ENCODE measurements at places on chromosomes 5 and 9.

DNA sequence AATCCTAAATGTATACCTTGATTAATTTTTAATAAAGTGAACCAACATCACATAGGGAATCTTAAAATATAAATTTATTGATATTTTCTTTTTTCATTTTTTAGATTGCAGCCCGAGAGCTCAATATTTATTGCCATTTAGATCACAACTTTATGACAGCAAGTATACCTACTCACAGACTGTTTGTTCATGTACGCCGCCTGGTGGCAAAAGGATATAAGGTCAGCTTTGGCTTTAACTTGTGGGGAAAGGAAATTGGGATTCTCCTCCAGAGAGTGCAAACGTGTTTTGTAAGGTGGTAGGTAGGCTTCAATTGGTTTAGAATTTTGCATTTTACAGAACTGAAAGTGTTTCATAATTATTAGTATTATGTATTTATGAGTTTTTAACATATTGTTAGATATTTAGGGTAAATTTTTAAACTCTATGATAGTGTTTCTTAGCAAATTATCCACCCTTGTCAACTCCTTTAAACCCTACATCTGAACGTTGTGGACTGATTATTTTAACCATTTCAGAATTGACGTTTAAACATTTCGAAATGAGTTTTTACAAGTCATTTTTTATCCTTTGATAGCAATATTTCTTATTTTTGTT lies 17.5 kb upstream of the DHFR start:
- peak; percentile 14 for DNase-seq

DNA sequence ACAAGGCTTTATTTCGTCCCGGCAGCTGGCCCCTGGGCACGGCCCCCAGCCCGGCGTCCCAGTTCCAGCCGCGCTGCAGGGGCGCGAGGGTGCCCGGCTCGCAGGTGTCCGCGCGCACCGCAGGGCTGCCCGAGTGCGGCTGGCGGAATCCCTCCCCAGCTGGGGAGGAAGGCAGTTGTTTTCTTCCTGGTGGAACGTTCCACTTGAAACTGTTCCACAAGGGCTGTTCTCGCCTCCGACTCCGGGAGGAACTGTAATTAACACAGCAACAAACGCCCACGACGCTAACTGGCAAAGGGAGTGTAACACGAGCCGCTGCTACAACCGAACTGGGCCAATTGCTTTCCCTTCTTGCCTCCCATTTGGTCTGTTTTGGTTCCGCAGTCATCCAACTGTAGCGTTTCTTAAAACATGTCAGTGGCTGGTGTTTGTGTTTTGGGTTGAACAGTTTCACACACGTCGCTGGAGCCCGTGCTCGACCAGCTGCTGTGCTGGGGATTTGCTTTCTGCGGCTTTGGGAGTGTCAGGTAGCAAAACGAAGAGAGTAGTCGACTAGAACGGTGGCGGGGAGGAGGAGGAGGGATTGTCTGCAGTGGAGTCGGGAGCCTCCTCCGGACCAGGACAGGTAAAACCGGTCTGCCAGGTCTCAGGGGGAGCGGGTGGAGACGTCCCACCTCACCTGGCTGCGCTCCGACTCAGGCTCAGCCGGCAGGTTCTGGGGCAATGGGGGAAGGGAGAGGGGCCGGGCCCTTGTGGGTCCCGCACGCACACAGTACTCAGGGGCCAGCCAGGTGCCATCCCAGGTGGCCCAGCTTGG lies 131.6 kb upstream of the NIPBL start:
- no peak for DNase-seq

- DNase-seq: no peak
These were observed 51.1 kb downstream of the ENC1 start for GRCh38 chr5:74589204-74590056.

DNA sequence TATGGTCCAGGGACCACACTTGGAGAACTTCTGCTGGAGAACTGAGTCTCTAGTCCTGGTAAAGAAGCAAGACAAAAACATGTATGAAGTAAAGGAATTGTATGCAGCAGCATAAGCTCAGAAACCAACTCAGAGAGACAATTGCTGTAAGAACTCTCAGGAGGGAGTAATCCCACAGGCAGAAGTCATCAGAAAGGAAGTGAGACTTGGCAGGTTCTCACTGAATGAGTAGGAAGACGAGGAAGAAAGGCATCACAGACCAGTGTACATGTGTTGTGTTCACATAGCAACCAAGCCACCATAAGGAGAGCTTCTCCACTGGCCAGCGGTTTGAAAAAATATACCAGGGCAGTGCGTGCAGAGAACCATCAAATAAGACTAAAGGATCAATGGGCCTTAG lies 57.9 kb upstream of the FST start:
- DNase-seq: no peak

DNA sequence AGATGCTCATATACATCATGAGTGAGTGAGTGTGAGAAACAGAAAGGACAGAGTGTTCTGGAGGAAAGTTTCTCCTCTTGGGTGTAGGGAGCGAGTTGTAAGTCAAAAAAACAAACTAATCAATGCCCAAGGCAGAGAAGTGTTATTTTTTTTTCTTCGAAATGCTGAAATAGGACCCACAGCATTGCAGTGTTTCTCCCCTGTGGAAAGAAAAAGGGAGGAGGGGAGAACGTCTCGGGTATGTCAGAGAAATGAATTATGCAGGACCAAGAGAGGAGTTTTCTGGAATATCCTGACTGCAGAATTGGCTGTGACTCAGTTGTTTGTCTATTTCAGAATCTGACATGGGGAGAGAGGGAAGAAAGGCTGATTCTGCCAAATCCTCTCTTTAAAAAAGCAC lies 337.9 kb upstream of the RFX3 start:
- DNase-seq: no peak

DNA sequence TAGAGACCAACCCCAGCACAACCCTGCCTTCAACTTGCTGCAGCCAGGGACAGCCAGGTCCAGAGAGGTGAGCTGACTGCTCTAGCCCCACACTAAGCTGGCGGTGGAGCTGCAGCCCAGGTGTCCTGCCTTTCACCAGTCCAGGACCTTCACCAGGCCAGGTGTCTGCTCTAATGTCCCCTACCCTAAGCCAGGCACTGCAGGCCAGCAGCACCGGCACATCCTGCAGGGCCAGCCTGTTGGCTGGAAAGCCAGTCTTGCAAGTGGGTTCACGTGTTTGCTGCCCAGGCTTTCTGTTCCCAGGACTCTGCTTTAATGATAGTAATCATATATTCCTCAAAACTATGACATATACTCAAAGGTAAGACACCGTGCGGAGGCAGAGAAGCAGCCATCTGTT lies 5.5 kb downstream of the SHC3 start:
- no peak for DNase-seq

- peak; percentile 78 for DNase-seq
These were observed 16.3 kb upstream of the SEMA5A start for GRCh38 chr5:9562141-9562540.

DNA sequence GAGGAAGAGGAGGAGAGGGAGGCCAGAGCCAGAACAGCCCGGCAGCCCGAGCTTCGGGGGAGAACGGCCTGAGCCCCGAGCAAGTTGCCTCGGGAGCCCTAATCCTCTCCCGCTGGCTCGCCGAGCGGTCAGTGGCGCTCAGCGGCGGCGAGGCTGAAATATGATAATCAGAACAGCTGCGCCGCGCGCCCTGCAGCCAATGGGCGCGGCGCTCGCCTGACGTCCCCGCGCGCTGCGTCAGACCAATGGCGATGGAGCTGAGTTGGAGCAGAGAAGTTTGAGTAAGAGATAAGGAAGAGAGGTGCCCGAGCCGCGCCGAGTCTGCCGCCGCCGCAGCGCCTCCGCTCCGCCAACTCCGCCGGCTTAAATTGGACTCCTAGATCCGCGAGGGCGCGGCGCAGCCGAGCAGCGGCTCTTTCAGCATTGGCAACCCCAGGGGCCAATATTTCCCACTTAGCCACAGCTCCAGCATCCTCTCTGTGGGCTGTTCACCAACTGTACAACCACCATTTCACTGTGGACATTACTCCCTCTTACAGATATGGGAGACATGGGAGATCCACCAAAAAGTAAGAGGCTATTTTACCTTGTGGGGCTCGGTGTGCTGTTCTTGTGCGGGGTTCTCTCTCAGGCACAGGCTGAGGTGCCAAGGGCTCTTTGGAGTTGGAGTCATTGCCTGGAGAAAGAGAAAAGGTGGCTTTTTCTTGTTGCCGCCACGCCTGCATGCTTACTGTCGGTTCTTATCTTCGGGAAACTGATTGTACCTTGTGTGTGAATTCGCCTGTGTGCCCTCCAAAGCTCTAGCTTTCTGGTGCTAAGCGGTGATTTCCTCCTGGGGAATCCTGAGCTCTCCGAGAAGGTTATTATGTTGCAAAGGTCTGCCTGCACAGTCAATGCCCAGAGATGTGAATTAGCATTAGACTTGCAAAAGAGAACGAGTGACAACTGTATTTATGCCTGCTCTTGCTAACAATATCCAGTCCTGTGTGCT lies at the start of gene ISL1:
Gene ISL1 (plus strand): TSS at position 318 of the 991 bp plus-strand sequence. CDS start 224 bp downstream, at position 542.
- DNase-seq: peak; percentile 64

All from SW 1271 (cell line).